ENCODE measurements at places on chromosomes 6 and 20.
A peak's percentile ranks its signal among the peaks of the same experiment; 100 is the strongest.

DNA sequence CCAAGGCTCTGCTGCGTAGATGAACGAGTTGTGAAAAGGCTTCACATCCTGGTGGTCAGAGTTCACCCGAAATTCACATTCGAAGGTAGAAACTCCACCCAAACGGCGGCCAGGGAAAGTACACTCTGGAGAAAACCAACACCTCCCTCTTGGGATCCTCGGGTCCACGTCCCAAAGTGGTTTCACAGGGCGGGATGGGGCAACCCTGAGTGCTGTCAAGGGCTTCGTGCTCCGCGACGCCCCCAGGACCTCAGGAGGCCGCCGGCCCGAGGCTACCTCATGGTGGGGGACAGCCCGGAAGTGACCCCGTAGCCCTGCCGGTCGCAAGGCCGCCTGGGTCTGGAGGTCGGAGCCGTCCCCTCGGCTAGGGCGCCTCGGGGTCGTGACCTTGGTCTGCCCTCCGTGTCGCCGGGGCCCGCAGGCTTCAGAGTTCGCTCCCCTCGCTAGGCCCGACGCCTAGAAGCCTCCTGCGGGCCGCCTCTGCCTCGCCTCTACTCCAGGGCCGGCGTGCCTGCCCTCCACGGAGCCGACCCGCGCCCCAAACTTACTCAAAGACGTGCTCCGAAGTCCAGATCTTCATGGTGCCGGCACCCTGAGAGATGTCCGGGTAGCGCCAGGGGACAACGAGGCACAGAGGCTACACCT lies at the start of gene PRELID3B:
Gene PRELID3B (minus strand): TSS at position 636 of the 645 bp plus-strand sequence. CDS start 56 bp downstream, at position 580.
- no peak for DNase-seq

- no peak for DNase-seq
These were observed 15.0 kb downstream of the BTN2A1 start for GRCh38 chr6:26472549-26473290.

DNA sequence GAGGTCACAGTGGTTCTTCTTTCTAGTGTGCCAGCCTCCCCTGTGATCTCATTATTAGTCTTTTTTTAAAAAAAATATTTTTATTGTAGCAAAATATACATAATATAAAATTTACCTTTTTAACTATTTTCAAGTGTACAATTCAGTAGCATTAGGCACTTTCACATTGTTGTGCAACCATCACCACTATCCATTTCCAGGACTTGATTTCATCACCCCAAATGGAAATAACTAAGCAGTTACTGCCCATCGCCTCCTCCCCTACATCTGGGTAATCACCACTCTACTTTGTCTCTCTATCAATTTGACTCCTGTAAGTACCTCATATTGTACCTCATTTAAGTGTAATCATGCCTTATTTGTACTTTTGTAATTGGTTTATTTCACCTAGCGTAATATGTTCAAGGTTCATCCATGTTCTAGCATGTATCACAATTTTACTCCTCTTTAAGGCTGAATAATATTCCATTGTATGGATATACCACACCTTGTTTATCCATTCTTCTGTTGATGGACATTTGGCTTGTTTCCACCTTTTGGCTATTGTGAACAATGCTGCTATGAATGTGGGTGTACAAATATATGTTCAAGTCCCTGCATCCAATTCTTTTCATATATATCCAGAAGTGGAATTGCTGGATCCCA lies 68.6 kb upstream of the FYN start:
- no peak for DNase-seq

- DNase-seq: no peak
These were observed 68.9 kb downstream of the MTHFD1L start for GRCh38 chr6:150934380-150934779.

DNA sequence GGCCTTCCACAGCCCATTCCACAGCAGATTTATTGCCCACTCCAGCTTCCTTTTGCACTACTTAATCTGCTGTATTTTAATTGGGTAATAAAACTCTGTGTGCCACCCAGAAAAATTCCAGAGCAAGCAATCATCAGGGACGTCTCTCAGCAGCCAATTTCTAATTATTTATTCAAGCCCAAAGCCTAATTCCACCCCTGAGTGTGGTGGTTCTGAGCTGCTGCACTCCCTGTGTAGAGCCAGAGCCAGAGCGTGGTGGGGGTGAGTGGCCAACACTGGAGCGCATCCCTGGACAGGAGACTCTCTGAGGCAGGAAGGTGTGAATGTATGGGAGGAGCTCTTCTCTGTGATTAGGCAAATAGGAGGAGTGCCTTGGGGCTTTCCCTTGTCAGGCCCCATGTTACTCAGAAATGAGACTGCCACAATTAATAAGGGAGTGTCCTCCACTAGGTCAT lies 66.1 kb downstream of the CD24 start:
- DNase-seq: peak; percentile 49

DNA sequence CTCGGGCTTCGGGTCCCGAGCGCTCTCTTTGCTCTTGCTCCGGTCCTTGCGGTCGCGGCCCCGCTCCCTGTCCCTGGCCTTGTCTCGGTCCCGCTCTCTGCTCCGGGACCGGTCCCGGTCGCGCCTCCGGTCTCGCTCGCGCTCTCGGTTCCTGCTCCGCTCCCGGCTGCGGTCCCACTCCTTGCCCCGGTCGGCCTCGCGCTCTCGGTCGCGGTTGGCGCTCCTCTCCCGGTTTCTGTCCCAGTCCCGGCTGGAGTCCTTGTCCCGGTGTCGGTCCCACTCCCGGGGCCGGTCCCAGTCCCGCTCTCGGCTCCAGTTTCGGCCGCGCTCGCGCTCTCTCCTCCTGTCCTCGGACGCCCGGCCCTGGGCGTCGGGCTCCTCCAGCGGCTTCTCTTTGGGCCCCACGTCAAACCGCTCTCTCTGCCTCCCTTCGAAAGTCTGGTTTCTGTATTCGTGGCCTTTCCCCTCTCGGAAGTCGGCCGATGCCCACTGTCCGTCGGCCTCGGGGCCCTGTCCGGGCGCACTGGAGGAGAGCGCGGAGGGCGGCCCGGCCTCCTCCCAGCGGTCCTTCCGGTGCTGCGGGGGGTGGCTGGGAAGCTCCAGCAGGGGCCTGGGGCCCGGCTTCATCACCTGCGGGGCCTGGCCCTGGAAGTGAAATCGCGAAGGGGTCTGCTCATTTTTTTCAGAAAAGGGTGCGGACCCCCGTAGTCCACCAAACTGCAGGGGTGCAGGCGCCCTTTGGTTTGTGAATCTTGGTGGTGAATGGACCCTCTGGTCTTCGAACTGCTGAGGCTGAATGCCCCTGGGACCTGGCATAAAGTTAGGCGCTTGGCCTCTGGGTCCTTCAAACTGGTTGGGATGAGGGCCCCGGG lies 17.9 kb upstream of the TCFL5 start:
- no peak for DNase-seq

- no peak for DNase-seq
These were observed 303.0 kb downstream of the PAX1 start for GRCh38 chr20:22008456-22008855.

GRCh38 chr6:7246401-7247178 lies 66.4 kb downstream of the SSR1 start:
- no peak for DNase-seq

DNA sequence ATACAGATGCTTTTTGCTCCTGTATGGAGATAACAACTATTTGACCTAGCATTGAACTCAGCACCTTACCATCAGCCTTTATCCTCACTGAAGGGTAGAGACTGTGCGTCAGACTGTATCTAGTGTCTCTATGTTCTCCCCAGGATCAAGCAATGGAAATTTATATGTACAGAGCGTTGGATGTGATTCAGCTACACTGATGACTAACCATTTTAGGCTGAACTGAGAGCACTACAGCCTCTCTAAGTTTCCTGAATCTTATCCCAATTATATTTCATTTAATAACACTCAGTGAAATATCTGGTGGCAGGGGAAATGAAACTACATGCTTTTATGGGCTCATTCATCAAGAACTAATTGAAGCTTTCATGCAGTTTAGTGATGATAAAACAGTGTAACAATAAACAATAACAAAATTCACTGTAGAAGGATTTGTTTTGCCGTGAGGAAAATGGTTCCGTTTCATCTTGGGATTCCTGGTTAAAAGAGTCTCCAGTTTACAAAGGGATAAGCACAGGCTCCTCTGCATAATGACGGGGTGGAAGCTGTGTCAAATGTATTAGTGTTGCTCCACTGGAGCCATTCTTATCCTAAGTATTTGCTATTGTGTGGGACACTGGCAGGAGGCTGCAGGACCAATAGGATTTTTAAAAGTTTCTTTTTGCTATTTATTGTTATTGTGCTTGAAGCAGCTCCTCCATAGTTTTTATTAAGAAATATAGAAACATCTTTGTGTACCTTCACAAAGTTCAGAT lies 567.6 kb upstream of the MMS22L start:
- no peak for DNase-seq

DNA sequence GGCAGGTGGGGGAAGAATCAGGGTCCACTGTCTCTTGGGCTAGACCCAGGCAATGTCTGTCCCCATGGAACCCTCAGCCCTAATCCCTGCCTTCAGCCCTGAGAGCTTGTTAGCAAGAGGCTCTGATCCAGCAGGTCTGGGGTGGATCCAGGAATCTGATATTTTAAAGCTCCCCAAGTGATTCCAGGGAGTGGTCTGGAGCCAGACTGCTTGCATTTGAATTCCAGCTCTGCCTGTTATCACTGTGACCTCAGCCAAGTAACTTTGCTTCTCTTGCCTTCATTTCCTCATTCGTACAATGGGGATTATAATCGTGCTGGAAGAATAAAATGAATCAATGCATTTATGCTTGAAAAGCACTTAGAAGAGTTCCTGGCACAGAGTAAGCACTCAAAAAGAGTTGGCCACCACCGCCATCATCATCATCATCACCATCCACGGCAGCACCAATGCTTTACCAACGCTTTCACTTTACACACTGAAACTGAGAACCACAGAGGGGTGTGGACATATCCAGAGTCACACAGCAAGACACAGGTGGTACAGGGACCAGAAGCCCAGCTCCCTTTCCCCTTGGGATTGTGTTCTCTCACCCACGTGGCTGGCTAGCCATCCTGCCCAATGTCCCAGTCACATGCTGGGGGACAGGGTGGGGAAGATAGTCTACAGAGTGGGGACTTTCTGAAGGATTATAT lies 75.7 kb upstream of the RALY start:
- DNase-seq: no peak

DNA sequence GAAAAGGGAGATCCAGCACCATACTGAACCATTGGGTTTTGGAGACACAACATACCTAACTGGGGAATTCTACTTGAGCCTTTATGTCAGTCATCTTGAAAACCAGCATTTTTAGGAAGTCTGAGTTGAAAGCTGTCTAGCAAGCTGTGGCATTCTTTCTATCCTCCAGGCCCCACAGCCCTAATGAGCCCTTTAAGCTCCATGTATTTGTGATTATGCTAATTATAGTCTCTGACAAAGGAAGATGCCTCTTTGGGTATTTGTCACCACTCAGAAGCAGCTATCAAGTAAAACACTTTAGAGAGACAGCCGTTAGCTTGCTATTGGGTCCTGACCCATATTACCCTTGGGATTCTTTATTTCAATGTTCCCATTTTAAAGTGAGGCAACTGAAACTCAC lies 159.5 kb upstream of the MANEA start:
- DNase-seq: no peak

DNA sequence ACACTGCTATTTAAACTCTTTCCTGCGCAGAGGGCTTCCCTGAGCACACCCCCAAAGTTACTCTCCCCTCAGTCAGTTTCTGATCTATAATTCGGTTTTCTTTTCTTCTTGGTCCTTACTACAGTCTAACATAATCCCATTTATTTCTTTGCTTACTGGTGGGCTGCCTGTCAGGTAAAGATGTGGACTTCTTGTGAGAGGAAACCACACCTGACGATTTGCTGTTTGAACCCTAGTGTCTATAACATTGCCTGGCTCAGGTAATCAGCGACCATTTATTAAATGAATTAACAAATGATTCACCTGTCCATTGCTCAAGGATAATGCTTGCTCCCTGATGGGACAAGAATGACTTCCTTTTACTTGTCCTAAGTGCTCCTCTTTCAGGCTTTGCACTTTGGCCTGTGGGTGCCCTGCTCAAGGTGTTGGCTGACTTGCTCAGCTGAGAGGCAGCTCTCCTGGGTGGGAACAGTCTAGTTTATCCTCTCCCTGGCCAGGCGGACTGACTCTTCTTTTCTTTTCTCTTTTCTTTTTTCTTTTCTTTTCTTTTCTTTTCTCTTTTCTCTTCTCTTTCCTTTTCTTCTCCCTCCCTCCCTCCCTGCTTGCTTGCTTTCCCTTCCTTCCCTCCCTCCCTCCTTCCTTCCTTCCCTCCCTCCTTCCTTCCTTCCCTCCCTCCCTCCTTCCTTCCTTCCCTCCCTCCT lies 233.1 kb downstream of the BCAS1 start:
- DNase-seq: no peak

DNA sequence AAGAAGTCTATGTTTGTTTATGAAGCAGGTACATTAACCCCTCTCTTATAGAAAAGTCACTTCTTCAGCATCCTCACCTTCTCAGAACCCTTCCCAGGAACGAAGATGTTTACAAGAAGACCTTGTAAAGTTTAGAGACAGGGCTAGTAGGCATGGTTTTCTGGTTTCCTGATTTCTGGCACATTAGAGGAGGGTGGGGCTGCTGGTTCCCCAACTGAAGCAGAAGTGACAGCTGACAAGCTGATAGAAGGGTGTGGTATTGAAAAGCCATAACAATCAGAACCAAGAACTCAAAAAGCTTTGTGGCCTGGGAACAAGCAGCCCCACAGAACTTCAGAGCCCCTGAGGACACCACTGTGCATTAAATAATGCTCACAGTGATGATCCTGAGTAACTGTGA lies 91.2 kb downstream of the RTN4IP1 start:
- DNase-seq: no peak

DNA sequence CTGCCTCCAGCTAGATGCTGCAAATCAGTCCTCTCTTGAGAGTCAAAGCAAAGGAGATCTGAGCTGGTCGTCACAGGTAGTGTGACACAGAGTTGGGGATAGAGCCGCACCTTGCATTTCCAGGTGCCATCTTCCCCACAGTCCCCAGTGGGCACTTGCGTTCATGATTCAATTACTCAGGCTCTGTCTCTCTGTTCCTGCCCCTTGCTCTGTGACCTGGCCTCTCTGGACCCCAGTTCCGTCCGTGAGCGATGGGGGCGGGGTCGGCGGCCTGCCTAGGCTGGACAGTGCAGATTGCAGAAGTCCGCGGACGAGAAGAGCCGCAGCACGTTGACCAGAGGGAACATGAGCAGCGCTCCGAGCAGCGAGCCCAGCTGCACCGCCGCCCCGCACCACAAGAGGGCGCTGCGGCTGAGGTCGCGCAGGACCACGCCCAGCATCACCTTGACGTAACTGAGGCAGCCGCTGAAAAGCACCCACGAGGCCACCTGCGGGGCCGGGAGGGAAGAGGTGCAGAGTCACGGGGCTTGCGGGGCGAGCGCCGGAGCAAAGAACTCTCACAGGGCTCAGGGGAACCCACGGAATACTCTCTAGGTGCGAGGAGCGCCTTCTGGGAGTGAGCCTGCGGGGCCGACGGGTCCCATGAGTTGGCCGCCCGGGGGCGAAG lies 7.4 kb downstream of the SLC52A3 start:
- no peak for DNase-seq

GRCh38 chr6:107192830-107193229 lies 77.5 kb upstream of the BEND3 start:
- DNase-seq: peak; percentile 13
